ENCODE measurements at places on chromosomes 11 and 22. TPM values are rescaled to one million over a fixed set of nuclear protein-coding genes. Genes with fewer than 3 reads are reported as not detected.

GRCh38 chr11:94583866-94584500 is 16.8 kb downstream of the PIWIL4 start:
- DNase-seq: no peak

DNA sequence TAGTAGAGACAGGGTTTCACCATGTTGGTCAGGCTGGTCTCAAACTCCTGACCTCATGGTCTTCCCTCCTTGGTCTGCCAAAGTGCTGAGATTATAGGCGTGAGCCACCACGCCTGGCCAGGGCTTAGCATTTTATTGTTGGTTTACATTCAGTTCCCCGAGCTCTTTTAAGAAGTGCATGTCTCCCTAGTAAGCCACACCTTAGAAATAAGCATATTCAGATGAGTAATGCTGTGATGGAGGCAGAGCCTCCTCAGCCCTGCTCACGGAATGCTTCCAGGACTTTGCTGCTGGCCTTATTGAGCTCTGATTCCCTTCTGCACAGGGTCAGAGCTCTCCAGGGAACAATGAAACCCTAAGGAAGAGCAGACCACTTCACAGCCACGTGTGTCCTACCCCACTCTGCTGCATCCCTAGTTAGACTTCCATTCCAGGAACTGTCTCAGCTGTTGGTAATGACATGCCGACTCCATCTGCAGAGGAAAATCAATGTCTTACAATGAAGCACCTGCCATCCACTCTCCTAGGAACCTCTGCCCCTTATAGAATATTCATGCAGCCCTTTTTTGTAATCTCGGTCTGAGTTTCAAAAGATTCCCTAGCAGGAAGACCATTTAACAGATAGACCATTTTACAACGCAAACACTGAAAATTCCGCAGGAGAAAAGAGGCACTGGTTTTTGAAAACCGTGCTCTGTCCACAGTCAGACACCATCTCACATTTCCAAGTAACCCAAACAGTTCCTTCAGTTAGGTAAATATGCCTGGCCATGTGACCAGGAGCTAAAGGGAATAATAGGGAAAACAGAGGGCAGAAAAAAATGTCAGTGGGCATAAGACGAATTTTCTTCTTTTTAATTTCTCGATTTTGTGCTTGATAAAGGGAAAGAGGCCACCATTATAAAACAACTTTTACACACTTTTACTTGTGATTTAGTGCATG is 1.7 kb upstream of the JAM3 start:
- no peak for DNase-seq

DNA sequence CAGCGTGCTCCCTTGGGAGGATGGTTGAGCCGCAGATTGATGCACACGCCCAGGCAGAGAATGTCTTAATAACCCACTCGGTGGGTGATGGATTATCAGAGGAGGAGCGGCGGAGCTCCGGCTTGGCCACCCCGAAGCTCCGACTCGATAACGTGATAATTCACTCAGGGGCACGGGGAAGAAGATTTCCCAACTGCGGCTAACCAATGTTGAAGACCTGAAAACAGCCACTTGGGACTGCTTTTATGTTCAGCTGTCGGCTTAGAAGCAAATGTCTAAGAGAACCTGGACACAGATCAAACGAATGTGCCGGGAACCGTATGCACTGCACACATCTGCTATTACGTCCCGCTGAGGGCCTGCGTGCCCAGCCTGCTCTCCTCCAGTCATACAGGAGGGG is 206.8 kb upstream of the CADM1 start:
- no peak for DNase-seq

GRCh38 chr11:9943386-9944110 is 279.7 kb downstream of the SWAP70 start:
- no peak for DNase-seq

GRCh38 chr11:127815331-127815730 is 772.0 kb downstream of the ETS1 start:
- DNase-seq: no peak

- no peak for DNase-seq
These were observed 8.0 kb upstream of the EFCAB6 start for GRCh38 chr22:43819931-43820640.

DNA sequence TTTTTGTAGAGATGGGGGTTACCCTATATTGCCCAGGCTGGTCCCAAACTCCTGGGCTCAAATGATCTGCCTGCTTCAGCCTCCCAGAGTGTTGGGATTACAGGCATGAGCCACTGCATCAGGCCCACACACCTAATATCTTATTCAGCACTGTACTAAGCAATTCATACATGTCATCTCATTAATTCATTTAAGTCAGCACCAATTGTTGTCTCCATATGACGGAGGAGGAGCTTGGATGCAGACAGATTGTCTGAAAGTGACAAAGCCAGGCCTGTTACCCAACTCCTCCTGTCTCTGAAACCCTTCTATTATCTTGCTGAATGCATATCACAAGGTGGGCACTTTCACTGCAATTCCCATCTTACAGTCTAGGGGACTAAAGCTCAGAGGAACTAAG is 57.5 kb upstream of the ALX4 start:
- no peak for DNase-seq

DNA sequence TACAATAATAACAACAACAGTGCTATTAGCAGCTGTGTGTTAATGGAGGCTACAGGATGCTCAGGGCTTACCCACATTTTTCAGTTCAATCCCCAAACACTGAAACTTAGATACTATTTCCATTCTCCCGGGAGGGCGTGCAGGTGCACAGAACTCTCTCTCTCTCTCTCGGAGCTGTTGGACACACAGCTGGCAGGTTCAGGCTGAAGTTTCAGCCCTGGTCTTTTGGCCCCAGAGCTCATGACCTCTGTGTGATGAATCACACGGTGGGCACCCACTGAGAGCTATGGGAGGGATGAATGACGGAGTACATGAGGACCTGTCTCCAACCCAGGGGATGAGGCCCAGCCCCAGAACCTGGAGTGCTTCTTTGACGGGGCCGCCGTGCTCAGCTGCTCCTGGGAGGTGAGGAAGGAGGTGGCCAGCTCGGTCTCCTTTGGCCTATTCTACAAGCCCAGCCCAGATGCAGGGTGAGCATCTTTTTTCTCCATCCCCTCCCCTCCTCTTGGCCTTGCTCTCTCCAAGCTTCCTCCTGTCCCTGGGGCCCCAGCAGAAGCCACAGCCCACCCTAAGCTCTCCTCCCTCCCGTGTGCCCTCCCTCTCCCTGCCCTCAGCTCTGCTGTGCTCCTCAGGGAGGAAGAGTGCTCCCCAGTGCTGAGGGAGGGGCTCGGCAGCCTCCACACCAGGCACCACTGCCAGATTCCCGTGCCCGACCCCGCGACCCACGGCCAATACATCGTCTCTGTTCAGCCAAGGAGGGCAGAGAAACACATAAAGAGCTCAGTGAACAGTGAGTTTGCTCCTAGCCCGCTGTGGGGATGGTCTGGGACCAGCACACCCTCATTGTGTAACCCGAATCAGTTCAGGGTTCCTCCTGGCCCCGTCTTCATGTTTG is 16.9 kb downstream of the CSF2RB start:
- no peak for DNase-seq

- DNase-seq: no peak
These were observed 483.3 kb upstream of the ARHGAP42 start for GRCh38 chr11:100203789-100204188.

GRCh38 chr11:71381781-71382505 is 66.2 kb downstream of the DHCR7 start:
- peak; percentile 45 for DNase-seq

GRCh38 chr11:65445604-65446445 is 23.2 kb downstream of the NEAT1 start:
- peak; percentile 18 for DNase-seq

GRCh38 chr11:68968306-68969250 is 12.2 kb downstream of the MRGPRD start:
- DNase-seq: no peak

GRCh38 chr11:94678236-94678635 is 89.9 kb upstream of the AMOTL1 start:
- DNase-seq: no peak

DNA sequence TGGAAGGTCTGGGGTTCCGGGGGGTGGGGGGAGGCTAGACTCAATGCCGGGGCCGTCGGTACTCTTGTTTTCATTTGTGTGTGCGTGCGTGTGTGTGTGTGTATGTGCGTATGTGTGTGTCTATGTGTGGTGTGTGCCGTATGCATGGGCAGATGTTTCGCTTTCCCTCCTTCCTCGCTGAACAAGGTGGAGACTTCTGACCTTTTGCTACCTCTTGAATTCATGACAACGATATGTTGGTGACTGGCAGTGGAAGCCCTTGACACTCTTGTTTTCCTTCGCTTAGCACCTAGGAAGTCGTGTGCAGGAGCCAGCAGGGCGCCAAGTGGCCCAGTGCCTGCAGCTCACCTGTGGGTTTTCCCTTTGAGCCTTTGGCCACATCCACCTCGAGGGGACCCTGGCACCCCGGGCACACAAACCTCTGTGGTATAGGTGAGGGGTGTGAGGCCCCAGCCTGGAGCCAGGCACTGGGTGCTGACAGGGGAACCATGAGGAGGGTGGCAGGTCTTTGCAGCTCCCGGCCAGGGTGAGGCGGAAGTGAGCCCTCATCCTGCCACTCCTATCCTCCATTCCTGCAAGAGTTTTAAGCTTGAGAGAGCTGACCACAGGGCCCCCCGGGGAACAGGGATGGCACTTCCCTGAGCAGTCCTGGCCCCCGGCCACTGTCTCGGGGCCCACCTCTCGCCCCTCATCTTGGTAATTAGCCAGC is 19.3 kb upstream of the TMEM191C start:
- DNase-seq: no peak

GRCh38 chr11:28536504-28537267 is 428.5 kb downstream of the METTL15 start:
- DNase-seq: no peak

DNA sequence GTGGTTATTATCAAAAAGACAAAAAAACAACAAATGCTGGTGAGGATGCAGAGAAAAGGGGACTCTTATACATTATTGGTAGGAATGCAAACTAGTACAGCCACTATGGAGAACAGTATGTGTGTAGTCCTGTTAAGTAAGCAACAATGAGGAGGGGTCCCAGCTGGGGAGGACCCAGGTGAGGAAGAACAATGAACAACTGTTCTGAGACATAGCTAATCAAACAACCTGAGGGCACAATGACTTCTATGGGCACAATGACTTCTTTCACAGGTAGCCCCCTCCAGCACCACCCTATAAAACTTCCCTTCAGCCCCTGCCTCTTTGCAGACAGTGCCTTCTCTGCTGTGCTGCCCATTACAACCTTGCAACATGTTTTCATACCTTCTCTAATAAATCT is 5.6 kb downstream of the JAML start:
- DNase-seq: no peak

GRCh38 chr11:111531136-111531535 is 9.4 kb upstream of the LAYN start:
- DNase-seq: no peak

DNA sequence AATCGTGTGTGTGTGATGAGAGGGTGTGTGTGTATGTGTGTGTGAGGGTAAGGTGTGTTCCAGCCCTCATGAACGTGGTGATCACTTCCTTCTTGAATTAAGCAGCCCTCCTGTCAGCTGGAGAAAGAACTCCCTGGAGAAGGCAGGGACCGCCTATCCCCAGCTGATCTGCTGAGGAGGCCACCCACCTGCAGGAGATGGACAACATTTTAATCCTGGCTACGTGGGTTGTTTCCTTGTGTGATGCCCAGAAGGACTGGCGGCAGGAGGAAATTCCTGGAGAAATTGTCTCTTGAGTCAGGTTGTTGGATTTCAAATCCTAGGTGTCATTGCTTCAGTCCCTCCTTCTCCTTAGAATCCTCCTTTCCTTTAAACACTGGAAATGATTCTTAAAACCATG is 878.8 kb downstream of the NTM start:
- DNase-seq: no peak

GRCh38 chr11:62792202-62792575 is 383 bp upstream of the TMEM223 start:
- DNase-seq: no peak

GRCh38 chr11:10310301-10310841 is 5.5 kb downstream of the ADM start:
- DNase-seq: peak; percentile 89

DNA sequence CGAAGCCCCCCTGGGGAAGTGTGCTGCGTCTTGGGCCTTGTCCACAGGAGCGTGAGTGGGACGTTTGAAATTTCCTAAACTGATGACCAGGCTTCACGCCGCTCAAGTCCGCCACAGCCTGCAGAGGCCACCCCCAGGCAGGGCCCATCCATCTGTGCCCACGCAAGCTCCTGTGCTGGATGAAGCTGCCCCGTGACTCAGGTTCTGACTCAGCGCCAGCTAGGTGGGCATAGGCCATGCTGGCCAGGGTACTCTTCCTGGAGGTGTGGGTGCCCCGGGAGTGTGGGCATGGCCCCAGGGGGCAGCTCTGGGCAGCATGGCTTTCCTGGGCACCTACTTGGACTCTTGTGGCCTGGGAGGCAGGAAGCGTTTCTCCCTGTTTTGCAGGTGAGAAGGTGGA is 134.8 kb downstream of the CACNA1I start:
- DNase-seq: no peak

GRCh38 chr11:126139111-126140091 is 72.0 kb downstream of the RPUSD4 start:
- DNase-seq: no peak

DNA sequence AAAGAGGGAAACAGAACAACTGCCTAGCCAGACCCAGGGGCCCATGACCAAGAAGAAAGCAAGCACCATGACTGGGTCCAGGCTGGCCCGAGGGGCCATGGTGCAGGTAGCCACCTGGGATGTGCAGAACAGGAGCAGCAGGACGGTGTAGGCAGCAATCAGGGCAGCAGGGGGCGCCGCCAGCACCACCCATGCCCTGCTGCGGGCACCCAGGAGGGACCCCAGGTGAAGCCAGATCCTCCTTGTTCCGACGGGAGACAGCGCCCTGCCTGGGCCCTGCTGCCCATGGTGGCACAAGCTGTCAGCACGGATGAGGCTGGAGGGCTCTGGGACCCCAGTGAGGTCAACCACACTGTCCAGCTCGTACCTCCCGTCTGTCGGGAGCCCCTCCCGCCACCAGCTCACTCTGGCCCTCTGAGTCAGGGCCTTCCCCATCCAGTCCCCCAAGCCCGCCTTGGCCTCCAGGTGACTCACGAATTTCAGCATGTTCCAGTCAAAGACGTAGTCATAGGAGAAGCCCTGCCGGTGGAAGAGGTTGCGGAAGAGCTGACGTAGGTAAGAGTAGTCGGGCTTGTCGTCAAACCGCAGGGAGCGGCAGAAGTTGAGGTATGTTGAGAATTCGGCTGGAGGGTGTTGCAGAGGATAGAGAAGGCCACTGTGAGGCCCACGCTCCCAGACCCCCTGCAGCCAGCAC is 18.8 kb downstream of the CSNK1E start:
- peak; percentile 53 for DNase-seq

FAM83F gene
- not detected for total RNA-seq

C11orf87 gene
- total RNA-seq: not detected

SCO2 gene
- total RNA-seq: 4.1 TPM

GAL gene
- total RNA-seq: not detected

OR4C5 gene
- total RNA-seq: not detected

IZUMO1R gene
- not detected for total RNA-seq

AP2A2 gene
- 43.0 TPM for total RNA-seq

CBX7 gene
- 31.5 TPM for total RNA-seq

GVQW3 gene
- total RNA-seq: 16.5 TPM

OR2AG2 gene
- 1.7 TPM for total RNA-seq

GDPD4 gene
- total RNA-seq: not detected

PHF21B gene
- 12.4 TPM for total RNA-seq

PAK1 gene
- 3.4 TPM for total RNA-seq

CD6 gene
- total RNA-seq: not detected

TTLL12 gene
- 62.6 TPM for total RNA-seq

ART1 gene
- total RNA-seq: not detected

MS4A14 gene
- total RNA-seq: 0.18 TPM

DNAL4 gene
- 6.6 TPM for total RNA-seq

TOLLIP gene
- total RNA-seq: 37.5 TPM

PANX3 gene
- total RNA-seq: not detected

OR51I1 gene
- not detected for total RNA-seq

GGT1 gene
- 4.0 TPM for total RNA-seq

PCNX3 gene
- 70.7 TPM for total RNA-seq

OR4D5 gene
- not detected for total RNA-seq

Data from OCI-LY7 (cell line).